ENCODE measurements at places on chromosomes 7 and 10. TPM values are rescaled to one million over a fixed set of nuclear protein-coding genes. Genes with fewer than 3 reads are reported as not detected.

LDB1 gene
- 94.2 TPM for total RNA-seq

DNA sequence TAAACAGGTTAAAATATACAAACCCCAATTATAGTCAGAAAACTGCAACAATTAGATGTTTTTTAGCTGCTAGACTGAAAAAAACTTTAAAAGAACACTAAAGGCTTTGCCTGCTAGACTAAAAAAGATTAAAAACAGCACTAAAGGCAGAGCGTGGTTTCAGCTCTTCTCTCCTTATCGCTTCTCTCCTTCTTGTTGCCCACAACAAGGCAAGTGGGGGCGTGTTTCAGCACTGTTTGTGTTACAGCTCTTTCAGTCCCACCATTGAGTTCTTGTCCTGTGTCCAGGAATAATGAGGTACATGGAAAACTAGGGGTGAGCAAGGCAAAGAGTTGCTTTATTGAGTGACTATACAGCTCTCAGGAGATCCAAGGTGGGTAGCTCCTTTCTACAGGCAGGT lies 112.3 kb downstream of the HPSE2 start:
- no peak for DNase-seq

DNA sequence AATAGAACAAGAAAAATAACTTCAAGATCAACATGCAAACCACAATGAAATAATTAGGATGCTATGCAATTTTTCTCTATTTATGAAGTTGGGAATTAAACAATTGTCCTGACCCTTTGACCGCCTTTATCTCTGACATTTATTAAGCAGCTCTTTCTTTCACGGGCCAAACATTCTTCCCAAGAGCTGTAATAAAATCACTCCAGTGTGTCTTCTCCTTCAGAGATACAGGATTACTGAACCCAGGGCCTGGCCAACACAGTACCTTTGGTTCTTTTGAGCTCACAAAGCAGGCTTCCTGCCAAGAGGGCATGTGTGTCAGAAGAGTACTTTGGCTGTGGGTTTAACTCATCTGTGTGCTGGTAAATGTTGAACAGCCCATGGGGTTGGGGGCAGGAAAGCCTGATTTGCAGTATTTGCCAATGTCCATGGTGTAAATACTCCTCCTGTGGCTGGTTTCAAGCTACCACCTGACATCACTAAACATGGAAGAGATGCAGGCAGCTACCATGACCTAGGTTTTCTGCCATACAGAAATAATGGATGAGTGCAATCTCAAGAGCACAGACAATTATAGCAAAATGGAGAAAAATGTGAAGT lies 121.7 kb downstream of the FANK1 start:
- DNase-seq = no peak

DNA sequence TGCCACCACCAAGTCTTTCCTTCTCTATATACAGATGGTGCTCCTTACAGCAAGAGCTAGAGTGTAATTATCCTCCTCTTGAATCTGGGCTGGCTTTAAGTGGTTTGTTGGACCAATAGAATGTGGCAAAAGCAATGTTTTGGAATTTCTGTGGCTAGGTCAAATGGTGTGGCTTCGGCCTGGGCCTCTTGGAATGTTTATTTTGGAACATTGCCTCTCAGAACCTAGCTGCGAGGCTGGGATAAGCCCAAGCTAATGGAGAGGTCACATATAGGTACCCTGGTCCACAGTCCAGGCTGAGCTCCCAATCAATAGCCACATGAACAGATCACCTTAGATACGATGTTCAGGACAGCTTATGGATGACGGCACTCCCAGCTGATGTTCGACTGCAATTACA lies 556.7 kb downstream of the TYW1 start:
- DNase-seq = no peak

LLCFC1 gene
- total RNA-seq = not detected

GRCh38 chr10:103232131-103232673 lies 13.5 kb upstream of the RPEL1 start:
- no peak for DNase-seq

FBXO24 gene
- total RNA-seq = 0.41 TPM

GRCh38 chr10:125442856-125443540 lies 240.0 kb downstream of the TEX36 start:
- no peak for DNase-seq

ARHGEF35 gene
- total RNA-seq = 0.82 TPM

DNA sequence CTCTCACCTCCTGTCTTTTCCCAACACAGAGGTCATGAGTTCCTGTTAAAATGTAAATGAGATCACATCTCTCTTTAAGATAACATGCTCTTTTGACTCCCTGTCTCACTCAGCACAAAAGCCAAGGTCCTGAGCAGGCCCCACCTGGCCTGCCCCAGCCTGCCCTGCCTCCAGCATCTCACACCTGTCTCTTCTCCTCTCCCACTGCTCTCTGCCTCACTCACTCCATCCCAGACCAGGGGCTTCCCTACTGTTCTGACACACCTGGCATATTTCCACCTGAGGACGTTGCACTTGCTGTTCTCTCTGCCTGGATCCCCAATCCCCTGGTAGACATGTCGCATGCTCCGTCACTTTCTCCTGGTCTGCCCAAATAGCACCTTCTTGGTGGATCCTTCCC lies 285.0 kb upstream of the ZMIZ1 start:
- DNase-seq = no peak

GRCh38 chr7:34928052-34928451 lies 109.2 kb downstream of the DPY19L1 start:
- DNase-seq = no peak

GRCh38 chr7:151461096-151461941 lies 21.4 kb upstream of the CRYGN start:
- DNase-seq = no peak

- DNase-seq = no peak
These were observed 6.2 kb downstream of the PIK3AP1 start for GRCh38 chr10:96714031-96714590.

DNA sequence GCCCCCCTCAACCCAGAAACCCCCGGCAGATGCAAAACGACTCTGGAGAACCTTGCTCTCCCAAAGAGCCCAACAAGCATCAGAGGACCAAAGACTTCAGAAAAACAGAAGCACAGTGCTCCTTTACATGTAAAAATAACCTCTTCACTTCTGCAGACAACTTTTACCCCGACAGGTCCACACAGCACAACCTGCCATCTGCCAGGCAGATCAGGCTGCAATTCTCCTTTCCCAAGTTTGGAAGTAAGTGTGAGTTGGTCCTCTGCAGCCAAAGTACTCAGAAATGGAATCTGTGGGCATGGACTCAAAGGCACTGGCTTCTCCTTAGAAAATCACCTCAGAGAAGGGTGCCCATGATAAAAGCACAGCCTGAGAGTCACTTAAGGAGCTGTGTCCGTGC lies 26.0 kb downstream of the DOCK4 start:
- no peak for DNase-seq

GRCh38 chr10:79438021-79438698 lies 7.3 kb downstream of the ZCCHC24 start:
- no peak for DNase-seq

All from frontal cortex (tissue), 4 donors.